ENCODE measurements at places on chromosomes 12 and 14.

DNA sequence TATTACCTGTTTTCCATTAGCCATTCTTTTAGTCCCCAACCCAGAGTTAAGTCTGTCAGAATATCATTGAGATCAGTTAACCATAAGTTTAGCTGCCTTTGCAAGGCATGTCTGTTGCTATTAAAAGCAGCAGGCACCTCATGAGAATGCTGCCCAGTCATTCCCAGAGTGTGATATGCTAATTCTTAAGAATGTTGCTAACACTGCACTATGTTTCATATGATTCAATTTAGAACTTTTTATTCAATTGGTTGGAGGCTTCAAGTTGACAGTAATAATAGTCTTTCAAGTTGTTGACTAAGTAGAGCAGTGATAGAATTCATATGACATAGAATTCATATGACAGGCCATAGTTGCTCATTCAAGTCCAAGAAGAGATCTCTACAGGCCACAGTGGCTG lies 292.3 kb downstream of the FUT8 start:
- DNase-seq: no peak

DNA sequence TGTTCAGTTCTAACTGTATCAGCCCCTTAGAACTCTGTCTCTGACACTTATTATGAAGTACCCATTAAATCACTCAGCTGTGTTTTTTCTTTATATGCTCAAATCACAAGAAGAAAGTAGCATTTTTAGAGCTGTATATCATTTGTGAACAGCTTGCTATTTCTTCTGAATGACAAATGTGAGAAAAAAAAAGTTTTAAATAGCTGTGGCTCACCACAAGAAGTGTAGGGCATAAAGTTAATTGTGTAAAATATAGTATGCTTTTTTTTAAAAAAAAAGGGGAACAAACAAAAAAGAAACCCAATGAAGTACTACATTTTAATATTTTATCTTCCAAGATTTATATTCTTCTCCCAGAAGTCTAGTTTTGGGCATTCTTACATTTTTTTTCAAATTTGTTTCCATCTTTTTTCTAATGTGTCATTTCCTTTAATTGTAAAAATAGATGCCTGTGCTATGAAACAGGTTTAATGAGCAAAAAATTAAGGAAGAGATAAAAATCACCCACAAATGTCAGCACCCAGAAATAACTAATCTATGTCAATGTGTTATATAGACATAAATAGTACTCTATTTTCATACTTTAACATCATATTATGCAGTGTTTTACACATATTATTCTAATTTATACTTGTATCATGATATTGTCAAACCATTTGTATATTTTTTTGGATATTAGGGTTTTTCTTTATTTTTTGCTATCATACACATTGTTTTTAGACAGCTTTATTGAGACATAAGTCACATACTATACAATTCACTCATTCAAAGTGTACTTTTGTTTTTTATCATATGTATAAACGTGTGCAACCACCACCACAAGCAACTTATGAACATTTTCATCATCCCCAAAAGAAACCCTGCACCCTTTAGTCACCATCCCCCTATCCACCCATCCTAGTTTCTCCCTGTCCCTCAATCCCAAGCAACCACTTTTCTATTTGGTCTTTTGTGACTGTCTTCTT lies 22.4 kb upstream of the LRRK2 start:
- DNase-seq: no peak

GRCh38 chr12:106425061-106425702 lies 67.6 kb downstream of the POLR3B start:
- no peak for DNase-seq

DNA sequence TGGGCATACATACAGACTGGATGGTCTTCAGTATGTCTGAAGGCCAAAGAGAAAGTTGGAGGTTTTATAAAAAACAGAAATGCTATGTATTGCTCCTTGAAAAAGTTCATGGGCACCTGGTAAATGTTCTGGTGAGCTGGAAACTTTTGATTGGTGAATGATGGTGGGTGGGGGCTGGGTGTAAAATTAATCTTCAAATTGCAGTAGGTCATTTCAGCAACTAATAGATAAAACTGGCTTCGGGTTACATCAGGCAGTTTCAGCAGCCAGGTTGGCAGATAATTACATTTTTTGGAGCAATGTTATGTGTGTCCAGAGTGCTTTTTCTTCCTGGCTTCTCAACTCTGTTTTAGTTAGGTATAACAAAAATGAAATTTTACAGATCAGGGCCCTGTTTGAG lies 35.3 kb downstream of the SDR9C7 start:
- DNase-seq: no peak

GRCh38 chr14:74875941-74876913 lies at the start of gene PROX2:
PROX2 (minus strand) TSS chr14:74876145; CDS start chr14:74863834, 12,311 bp downstream.
- DNase-seq: no peak

DNA sequence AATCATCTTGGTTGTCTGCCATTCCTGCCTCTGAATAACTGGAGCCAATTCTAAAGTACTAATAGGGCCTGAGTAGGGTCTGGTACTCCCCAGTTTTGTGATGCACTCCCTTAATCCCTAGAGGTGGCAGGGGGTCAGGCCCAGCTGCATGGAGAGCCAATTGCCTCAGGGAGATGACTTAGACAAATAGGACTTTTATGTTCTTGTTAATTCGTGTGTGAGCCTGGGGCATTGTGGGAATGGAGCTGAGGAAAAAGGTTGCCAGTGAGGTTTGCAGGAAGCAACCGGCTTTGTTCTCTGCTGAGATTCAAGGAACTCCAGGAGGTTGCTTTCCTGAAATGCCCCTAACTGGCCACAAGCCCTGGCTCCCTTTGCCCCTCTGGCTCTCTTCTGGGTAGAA lies 6.8 kb upstream of the DCD start:
- no peak for DNase-seq

DNA sequence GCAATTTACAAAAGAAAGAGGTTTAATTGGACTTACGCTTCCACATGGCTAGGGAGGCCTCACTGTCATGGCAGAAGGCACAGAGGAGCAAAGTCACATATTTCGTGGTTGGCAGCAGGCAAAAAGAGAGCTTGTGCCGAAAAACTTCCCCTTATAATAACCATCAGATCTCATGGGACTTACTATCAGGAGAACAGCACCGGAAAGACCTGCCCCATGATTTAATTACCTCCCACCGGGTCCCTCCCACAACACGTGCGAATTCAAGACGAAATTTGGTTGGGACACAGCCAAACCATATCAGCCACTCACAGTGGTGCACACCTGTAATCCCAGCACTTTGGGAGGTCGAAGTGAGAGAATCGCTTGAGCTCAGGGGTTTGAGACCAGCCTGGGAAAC lies 68.5 kb downstream of the FBXL14 start:
- DNase-seq: no peak

DNA sequence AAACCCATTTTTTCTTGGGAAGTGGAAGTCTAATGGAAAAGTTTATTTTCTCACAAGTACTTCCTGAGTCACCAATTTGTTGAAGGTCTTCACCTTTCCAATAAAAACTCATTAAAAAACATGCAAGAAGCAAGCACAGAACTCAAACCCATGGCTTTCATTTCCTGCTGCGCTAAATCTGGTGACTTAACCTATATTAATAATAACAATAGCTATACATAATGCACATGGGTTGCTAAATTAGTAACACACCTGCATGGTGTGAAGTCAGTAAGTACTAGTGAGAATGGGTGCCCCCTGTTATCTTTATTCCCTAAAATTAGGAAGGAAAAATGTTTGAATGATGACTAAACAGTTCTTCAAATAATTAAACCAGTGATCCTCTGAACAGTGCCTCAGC lies 52.3 kb downstream of the PPP2R5C start:
- DNase-seq: no peak

- DNase-seq: peak; percentile 67
These were observed 255.7 kb downstream of the ADGRD1 start for GRCh38 chr12:131209082-131210070.

- DNase-seq: no peak
These were observed 69.7 kb upstream of the DHRS4 start for GRCh38 chr14:23883684-23884540.

DNA sequence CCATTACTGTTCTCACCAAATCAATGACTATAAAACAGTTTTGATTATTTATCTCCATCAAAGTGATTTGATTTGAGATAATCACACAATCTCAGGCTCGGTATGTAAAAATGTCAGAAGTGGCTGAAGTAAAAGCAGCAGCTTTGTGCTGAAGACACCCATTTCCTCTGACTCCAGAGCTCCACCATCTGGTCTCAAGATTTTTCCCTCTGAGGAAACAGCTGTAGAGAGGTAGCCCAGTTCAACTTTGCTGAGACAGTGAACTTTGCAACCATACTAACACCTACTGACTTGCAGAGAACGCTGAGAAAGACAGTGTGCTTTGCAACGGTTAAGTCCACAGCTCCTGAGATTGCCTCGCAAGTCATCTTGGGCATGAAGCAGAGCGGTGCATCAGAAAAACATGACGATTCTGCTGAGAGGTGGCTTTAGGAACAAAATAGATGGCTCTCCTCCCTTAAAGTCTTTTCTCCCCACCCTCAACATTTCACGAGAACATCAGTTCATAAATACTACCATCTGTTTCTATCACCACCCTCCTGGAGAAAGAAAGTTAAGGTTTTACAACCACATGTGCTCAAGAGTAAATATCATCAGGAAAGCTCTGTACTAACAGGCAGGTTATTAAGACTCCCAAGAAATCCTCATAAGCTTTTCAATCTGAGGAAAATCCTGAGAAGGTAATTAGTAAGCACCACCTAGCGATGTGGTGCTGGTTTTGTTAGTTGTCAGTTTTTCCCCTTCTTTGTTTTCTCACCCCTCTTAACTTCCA lies 34.8 kb downstream of the HIGD1C start:
- DNase-seq: no peak

DNA sequence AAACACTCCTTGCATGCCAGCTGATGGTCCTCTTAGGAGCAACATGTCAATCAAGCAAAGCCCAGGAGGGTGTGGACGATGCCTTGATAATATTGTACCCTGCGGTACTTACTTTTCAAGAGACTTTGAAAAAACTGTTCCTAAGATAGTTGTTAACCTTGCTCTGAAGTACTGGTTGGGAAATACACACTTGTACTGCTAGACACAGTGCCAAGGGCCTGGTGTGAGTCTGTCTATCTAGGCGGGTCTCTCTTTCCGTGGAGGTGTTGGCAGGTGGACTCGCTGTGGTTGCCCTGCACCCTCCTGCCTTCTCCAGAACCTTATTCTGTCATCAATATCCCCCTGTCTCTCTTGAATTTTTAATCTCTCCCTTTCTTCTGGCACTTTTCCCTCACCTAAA lies 189.4 kb downstream of the NRXN3 start:
- DNase-seq: no peak

DNA sequence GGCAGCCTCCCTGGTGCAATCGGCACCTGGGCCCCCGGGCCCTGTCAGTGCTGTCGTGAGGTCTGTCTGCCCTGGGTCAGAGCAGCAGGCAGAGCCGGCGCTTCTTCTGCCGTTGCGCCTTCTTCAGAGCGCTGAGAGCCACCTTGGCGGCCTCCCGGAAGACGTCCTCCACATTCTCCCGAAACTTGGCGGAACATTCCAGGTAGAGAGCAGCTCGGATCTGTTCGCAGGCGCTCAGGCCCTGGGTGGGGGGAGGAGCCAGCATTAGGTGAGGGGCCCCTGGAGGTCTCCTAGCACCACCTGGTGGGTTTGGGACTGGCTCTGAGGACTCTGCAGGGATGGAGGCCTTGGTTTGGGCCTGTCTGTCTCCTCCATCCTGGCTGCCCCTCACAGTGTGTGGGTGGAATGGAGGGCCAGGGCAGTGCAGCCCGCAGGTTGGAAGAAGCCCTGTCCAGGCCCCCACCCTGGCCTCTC lies 14.0 kb downstream of the RHOF start:
- no peak for DNase-seq

DNA sequence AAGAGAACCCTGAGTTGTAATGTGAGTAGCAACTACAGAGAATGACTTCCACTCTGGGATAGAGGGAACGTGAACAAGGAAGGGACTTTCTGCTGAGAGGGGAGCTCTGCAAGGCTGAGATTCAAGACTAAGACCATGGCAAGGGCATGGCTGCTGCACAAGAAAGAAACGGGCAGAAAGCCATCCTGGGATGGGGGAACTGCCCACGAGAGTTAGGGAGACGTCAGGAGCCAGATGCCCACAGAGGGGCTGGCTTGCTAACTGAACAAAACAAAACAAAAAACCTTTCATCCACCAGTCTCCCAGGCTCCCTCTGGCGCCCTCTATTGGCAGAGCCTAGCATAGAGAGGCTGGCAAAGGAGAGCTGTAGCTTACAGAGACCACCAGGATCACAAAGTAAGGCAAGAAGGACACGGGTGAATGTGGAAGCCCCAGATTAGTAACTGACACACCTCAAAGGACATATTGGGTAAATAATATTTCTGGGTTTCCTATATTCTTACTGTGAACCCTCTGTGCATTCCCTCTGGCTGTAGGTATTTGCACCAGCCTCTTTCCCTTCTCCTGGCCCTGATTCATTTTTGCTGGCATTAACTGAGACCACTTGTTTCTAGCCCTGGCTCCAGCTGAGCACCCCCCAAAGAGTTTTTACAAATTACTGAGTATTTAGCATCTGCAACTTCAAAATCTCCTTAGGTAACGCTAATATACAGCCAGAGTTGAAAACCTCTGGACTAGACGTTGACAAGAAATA lies 338.3 kb downstream of the EMP1 start:
- DNase-seq: peak; percentile 84
